Stimulated activated CD4-positive, alpha-beta T cell treated with anti-CD3 and anti-CD28 coated beads, Interleukin-4, amount 100 ng/mL, for 4 hours (primary cell): ENCODE measurements at places on chromosomes 7 and 10.

DNA sequence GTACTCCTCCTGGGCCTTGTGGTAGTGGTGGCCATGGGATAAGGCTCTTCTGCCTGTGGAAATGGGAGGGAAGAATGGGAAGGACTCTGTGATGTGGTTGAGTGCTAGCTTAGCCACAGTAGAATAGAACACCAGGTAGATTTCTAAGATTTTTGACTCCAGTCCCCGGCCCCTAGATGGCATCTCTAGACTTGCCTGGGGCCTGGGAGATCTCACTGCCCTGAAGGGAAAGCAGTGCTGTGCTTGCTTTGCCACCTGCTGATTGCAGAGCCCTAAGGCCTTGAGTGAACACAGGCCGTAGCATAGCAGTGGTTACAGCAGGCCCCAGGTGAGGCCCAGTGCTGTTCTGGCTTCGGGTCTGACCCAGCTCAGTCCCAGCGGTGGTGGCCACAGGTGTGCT lies 252.0 kb downstream of the TCF7L2 start:
- no peak for DNase-seq

GRCh38 chr10:6114805-6115341 lies 26.0 kb downstream of the RBM17 start:
- no peak for DNase-seq

DNA sequence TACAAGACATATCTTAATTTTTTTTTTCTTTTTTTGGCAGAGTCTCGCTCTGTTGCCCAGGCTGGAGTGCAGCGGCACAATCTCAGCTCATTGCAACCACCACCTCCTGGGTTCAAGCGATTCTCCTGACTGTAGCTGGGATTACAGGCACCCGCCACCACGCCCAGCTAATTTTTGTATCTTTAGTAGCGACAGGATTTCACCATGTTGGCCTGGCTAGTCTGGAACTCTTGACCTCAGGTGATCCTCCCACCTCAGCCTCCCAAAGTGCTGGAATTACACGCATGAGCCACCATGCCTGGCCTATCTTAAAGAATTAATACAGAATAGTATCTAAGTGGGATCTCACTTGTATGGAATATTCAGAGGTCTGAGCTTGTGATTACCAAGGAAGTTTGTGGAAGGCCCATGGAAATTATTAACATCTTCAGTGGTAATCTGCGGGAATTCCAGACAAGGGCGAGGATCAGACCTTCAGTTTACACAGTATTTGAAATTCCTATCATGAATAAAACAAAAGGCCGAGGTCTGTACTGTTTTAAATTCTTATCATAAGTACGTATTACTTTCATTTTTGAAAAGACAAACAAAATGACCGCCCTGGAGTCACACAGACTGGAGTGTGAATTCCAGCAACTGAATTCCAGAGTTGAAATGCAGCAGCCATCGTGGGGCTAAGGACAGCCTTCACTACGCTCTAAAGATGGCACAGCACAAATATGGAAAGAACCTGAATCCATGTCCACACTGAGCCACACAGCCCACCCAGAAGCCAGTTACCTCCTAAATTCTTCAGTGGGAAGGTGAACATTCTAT lies 16.7 kb downstream of the GPRIN2 start:
- no peak for DNase-seq

DNA sequence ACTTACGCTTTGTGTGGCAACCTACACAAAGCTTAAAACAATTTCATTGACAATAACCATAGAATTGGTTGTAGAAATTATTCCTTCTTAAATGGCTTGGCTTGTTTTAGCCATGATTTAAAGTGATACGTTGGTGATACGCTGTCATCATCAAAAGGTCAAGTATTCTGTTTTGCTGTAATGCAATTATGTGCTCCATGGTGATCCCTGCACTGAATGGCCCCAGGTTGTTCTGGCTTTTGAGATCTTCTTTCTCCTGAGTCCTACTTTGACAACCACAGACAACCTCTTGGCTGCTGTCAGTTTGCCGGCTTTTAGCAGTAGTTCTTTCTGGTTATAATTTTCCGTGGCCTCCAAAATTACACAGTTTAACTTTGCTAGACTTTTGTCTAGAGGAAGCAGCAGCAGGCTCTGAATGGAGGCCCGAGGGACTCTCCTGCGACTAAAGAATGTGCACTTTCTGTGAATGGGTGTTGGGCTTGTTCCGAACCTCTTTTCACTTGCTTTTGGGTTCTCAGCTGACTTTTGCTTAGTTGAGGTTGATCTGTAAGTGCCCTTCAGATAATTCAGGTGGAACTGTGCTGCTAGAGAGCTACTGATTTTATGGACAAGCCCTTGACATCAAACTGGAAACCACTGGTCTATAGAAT lies 104.7 kb downstream of the TMEM178B start:
- DNase-seq = no peak

DNA sequence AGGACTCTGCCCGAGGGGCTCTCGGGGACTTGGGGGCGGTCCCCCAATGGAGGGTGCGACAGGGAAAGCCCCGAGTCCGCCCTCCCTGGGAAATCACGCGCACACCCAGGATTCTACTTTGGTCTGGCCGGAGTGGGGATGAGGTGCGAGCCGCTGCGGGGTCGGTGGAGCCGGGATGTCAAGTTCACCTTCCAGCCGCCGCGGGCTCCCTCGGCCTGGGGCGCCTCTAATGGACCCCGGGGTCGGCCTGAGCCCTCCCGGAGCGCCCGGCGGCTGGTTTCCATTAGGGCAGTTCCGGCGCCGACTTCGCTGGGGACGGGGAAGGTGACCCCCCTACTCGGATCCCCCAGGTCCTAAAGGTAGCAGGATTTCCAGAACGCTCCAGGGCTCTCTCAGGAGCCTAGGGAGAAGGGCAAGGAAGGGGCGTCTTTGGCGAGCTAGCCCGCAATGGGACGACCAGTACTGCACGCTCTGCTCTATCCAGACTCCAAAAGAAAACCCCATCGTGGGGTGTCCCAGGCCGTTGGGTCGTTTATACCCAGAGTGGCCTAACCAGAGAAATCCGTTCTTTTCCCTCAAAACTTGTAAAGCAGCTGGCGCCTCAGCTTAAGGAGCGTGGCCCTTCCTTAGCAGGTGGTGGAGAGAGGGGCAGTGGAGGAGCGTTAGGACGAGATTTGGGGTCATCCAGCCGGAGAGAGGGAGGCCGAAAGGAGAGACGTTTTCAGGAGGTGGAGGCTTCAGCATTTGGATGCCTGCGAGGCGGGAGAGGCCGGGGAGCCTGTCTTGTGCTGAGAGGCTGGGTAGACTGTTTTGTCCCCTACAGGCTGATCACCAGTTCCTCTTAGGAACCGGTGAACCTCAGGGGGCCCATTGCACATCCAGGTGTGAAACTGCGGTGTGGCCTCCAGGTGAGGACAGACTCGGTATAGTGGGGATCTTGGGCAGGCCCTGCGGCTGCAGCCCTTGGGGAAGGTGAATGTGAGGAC lies 860 bp upstream of the WDR86 start:
- DNase-seq = no peak
